ENCODE measurements at places on chromosomes 3 and 15.

- DNase-seq = no peak
Measured at GRCh38 chr3:13276438-13277195, 143.5 kb downstream of the NUP210 start.

- DNase-seq = peak; percentile 56
Measured at GRCh38 chr3:29721789-29722188, 440.9 kb downstream of the RBMS3 start.

DNA sequence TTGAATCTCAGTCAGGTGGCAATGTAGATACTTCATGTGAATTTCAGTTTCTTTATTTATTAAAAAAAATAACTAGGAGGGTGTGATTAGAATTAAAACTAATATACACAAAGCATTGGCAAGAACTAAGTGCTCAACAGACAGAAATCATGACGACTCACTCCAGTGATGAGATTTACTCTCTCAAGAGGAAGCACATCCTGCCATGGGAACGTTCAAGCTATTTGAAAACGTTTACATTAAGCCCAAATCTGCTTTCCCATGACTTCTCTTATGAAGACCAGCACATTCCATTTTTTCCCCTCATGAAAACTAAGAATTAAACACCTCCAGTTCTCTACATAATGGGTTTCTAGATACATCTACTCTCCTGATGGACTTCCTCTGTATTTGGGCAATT lies 8.5 kb downstream of the WDR53 start:
- no peak for DNase-seq

DNA sequence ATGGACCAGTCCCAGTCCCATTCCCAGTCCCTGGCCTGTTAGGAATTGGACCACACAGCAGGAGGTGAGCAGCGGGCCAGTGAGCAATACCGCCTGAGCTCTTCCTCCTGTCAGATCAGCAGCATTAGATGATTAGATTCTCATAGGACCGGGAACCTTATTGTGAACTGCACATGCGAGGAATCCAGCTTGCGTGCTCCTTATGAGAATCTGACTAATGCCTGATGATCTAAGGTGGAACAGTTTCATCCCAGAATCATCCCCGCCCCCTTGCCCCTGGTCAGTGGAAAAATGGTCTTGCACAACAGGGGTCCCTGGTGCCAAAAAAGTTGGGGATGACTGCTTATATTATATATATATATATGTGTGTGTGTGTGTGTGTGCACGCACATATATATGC lies 63.1 kb downstream of the IFT57 start:
- no peak for DNase-seq

DNA sequence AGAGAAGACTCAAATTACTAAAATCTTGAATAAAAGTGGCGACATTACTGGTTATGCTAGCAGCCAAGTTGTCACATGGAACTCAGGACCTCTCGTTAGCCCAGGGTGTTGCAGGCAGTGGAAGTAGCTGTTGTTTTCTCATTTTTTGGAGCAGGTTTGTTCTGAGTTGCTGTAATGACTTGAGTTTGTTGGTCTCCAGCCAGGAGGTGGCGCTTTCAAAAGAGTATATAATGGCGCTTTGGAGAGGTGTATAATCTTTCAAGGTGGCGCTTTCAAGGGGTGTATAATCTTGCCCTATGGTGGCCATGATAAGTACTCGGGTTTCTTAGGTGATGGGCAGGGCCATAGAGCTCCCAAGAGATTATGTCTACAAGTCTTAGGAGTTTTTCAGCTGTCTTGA lies 632.7 kb downstream of the NTRK3 start:
- DNase-seq = peak; percentile 34

DNA sequence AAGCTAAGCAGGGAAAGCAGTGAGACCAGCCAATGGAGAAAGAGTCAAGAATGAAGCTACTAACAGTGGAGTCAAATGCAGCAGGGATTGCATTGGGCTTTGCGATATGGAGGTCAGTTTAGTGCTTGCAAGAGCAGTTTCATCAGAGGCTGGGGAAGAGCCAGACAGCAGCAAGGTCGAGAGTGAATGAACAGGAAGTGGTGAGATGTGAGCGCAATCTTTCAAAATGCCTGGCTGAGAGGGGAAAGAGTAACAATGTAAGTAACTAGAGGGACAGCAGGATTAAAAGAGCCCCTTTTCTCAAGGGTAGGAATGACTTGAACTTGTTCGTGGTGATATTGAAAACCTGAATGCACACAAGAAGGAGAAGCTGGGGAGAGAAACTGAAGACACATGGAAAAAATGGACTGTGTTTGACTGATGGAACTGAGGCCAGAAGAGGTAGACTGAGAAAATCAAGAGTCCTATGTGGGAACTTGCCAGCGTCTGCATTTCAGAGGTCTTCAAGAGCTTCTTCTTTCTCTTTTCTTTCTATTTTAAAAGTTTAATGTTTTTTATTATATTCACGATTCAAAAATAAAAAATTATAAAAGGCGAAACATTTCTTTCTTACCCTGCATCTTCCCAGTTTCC lies 30.6 kb upstream of the GPR160 start:
- DNase-seq = no peak

- no peak for DNase-seq
Measured at GRCh38 chr3:4904811-4905695, 74.2 kb upstream of the BHLHE40 start.

DNA sequence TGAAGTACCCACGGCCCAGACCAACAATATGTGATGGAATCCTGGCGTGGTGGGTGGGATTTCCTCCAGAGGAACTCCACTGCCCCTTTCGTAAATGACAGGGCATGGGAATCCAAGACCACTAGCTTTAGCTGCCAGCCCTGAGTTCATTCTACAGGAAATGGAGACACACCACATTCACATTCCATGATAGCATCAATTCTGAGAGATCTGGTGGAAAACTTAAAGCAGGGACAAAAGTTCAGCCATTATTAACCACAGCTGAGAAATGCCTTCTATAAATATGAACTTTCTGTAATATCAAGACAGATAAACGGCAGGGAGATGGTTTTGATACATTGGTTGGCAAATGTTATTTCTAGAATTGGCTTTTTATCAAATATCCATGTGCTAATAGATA lies 98.2 kb downstream of the FBN1 start:
- no peak for DNase-seq

GRCh38 chr15:48678851-48679250 lies 33.3 kb upstream of the FBN1 start:
- no peak for DNase-seq

DNA sequence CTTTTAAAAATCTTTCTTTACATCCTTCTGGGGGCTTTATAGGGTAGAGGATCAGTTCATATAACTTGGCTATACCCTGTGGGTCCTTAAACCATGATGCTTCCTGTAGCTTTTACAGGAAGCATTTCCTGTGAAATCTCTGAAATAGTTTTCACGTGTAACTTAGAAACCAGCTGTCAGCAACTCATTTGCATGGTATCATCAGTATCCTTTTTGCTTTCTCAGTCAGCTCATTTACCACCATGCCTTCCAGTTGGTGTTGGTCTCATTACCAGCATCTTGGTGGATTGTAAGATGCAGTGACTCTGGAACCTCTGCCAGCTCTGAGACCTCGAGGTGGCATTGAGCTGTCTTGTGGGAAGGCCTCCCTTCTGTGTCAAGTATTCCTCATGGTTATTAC lies 96.7 kb upstream of the MYZAP start:
- no peak for DNase-seq

- no peak for DNase-seq
Measured at GRCh38 chr15:36370051-36370730, 209.2 kb upstream of the CDIN1 start.

GRCh38 chr3:18018491-18019160 lies 276.2 kb upstream of the TBC1D5 start:
- no peak for DNase-seq

GRCh38 chr15:89132611-89133507 lies 44.6 kb downstream of the ABHD2 start:
- DNase-seq = no peak

- peak; percentile 65 for DNase-seq
Measured at GRCh38 chr3:37861620-37862041, at the start of gene CTDSPL. CTDSPL (plus strand) TSS chr3:37861880; CDS start chr3:37862200, 320 bp downstream.

DNA sequence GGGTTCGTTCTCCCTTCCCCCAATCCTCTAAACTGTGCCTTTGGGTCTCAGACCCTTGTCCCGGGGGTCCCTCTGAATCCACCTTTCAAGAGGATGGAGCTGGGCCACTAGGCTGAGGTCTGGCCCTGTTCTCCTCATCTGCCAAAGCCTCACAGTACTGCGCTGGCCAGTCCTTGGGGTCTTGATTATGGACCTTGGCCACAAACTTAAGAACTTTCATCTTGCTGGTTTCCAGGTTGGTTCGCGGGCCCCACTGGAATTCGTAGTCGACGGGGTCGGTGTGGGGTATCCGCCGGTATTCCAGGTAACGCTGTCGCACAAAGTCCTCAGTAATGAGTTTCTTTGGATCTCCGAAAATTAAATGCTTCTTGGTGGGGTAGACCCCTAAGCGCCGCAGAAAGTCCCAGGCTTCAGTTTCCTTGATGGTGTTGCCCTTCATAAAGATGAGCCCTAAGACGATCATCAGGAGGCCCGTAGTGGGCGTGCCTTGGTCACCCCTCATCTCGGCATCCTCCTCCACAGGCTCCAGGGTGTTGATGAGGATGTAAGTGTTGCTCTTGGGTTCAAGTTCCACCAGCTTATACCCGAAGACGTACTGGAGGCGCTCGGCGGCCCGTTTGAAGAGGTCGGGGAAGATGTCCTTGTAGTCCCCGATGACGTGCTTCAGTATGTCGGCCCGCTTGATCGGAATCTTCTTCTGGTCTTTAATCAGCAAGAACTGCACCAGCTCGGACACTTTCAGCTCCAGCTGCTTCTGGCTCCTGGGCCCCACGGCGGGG lies 727 bp downstream of the NSMCE3 start:
- no peak for DNase-seq

- DNase-seq = no peak
Measured at GRCh38 chr15:84638103-84638502, 16.0 kb downstream of the WDR73 start.

GRCh38 chr3:141610939-141611338 lies 124.1 kb downstream of the RASA2 start:
- no peak for DNase-seq

DNA sequence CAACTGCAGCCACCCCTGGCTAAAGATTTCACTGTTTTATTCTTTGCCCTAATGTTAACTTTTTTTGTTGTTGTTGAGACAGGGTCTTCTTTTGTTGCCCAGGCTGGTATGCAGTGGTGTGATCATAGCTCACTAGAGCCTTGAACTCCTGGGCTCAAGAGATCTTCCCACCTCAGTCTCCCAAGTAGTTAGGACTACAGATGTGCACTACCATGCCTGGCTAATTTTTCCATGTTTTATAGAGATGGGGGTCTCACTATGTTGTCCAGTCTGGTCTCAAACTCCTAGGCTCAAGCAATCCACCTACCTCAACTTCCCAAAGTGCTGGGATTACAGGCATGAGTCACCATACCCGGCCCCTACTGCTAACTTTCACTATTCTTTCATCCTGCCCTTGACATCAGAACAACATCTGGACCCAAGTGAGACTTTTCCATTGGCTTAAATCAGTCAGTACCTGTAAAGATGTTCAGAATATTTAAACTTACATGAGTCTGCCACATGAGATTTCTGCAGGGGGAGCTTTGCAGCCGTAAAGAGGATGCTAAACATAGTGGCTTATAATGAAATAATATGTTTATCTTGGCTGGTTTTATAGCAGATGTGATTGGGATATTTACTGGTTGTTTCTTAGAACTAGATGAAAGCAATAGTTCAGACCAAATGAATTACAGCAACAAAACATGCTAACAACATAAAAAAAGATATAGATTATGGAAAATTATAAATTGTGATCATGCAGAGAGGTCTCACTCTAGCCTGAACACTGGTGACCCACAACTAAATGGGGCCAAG lies 73.6 kb downstream of the HMG20A start:
- DNase-seq = no peak

DNA sequence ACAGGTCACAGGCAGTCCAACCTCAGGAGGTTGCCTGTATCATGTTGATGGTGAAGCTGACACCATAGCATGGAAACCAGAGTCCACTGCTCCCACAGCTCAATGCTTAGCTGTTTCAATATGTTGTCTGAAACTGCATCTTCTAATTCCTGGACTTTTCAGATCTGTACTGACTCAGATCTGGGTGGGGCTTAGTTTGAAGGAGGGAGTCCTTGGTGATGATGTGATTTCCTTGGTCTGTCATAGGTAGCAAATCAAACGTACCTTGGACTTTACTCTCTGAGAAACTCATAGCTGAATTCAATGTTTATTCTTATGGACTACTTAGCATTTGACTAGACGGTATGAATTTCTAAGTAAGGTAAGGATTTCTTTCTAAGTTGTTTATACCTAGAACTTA lies at the start of gene HHLA2:
Gene HHLA2, plus strand, starts transcription at position 310 of the 400 bp plus-strand sequence. CDS start 55,266 bp downstream, outside the sequence.
- DNase-seq = no peak

- DNase-seq = no peak
Measured at GRCh38 chr3:38137615-38138348, 679 bp upstream of the MYD88 start.

- no peak for DNase-seq
Measured at GRCh38 chr3:111603679-111604078, 8.5 kb upstream of the ZBED2 start.

GRCh38 chr3:159872374-159873109 lies 116.1 kb upstream of the IL12A start:
- DNase-seq = no peak

DNA sequence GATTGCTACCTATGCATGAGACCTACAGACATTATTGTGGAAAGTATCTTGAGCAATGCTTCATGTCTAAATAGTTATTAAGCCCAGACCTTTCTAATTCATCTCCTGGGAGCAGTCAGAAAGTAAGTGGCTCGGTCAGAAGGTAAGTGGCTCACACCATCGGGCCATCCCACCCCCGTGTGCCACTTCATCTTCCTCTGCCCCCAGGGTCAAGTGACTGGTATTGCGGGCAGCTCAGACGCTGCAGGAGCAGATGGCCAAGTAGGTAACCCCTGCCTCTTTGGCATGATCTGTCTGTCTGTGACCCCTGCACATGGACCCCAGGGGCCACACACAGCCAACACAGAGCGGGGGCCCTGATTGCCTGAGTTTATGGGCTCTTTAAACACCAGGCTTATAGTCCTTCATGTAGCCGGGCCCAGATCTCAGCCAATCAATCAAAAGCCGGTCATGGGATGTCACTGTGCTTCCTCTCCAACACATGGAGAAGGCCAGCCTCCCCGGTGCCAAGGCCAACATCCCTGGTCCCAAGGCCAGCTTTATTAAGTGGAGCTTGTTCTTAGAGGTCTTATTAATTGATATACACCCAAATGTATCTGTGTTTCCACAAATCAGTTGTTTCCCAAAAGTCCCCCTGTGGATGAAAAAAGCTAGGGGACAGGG lies 42.9 kb downstream of the LARP6 start:
- no peak for DNase-seq

DNA sequence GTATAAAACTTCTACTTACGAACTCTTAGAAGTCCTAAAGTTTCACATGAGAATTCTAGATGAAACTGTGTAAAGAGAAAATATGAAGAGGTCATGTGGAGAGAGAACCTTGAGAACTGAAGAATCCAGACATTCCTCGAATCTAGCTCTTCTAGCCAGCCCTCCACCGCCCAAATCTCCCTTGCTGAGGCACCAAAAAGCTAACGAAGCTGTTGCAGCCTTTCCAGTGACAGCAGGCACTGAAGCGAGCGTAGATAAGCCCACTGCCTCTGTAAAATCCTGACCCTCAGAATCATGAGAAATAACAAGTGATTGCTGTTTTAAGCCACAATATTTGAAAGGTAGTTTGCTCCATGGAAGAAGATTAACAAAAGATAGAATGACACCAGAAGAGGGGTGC lies 134.0 kb downstream of the GOLGA6L6 start:
- no peak for DNase-seq
